Esophagus squamous epithelium (tissue), 5 donors: ENCODE measurements at places on chromosomes 6 and 20.

DNA sequence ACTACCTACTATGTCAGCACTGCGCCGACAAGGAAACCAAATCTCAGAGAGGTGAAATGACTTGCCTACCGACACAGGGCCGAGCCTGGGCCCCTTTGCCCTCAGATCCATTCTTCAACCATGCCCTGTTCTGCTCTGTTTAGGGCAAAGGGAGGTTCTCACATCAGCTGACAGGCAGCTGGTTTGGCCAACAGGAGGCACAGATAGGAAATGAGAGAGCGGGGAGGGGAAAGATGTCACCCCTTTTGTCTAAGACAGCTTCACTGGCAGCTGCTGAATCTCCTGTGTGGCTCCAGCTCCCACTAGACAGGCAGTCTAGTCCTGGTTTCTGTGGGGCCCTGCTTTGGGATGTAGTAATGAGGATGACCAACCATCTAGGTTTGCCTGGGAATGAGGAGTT lies 158.7 kb downstream of the TMEM200A start:
- no peak for DNase-seq

GRCh38 chr6:85401186-85402021 lies 48.5 kb upstream of the NT5E start:
- no peak for DNase-seq

GRCh38 chr20:32752458-32753250 lies 9.4 kb upstream of the COMMD7 start:
- no peak for DNase-seq

DNA sequence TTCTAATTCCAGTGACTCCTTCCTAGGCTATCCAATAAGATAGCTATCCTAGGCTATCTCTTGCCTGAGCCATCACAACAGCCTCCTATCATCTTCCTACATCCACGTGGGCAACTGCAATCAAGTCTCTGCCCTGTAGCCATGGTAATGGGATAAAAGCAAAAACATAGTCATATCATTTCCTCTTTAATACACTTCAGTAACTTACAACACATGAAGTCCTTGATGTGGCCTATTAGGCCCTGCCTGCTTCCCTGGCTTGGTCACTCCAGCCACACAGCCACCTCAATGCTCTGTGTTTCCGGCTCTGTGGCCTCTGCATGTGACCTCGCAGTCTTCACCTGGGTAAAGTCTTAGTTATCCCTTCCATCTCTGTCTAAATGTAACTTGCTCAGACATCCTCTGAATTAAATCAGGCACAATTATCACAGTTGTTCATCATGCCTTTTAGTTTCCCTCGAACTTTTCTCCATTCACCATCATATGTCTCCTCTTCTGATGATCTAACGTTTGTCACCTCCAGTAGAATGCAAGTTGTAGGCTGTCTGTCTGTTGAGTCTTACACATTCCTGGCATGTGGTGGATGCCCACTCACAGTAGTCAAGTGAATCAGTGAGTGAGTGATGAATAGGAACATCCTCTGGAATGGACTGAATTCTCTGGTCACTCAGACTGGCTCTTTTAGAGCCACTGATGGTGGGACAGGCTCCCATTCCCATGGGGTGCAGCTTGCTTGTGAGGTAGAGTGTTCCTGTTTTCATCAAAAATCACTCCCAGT lies 229.4 kb downstream of the TBC1D7 start:
- DNase-seq = no peak

DNA sequence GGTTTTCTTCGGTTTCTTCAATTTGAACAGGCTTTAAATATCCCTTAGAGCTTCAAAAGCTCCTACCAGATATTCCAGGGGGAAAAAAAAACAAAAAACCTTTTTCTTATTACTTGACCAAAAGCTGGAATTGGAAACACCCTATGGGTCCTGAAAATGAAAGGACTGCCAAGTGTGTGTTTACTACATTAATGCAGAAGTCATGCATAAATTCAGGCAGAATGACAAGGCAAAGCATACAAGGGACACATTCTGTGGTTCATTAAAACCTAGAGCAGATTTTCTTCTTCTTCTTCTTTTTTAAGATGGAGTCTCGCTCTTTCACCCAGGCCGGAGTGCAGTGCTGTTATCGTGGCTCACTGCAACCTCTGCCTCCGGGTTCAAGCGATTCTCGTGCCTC lies 119.1 kb downstream of the GMDS start:
- no peak for DNase-seq
